ENCODE measurements at places on chromosomes 12 and 14.

- no peak for DNase-seq
Observed at GRCh38 chr12:126493366-126494108, 1428.3 kb downstream of the AACS start.

GRCh38 chr12:108782971-108783370 lies 51.7 kb upstream of the CORO1C start:
- no peak for DNase-seq

DNA sequence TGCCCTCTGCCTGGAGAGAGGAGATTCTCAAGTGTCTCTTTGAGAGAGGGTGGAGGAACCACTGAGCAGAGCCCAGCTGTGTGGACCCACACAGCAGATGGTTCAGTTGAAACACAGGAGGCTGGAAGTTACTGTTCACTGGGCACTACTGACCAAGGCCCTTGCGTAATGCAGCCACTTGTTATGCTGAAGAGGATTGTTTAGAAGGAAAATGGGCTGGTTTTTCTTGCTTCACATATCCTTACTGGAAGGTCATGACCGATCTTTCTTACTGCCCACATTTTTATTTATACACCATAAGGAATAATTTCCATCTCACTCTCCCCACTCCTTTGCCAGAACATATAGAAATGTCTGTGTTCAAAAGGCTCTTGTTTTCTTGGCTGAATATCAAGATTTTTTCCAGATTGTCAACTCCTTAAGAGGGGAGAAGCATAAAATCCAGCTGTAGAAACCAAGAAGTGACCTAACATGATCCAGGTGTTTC lies 375.1 kb upstream of the DDHD1 start:
- DNase-seq = no peak

- DNase-seq = peak; percentile 48
Observed at GRCh38 chr12:122182887-122183587, at the start of gene LRRC43. Gene LRRC43, plus strand, starts transcription at chr12:122183123. Its CDS starts 22 bp downstream, at chr12:122183145.

GRCh38 chr12:57866308-57867019 lies 19.9 kb upstream of the CTDSP2 start:
- no peak for DNase-seq

GRCh38 chr12:87988534-87988933 lies 40.7 kb downstream of the C12orf50 start:
- DNase-seq = no peak

- no peak for DNase-seq
Observed at GRCh38 chr12:14710632-14711320, 14.4 kb upstream of the GUCY2C start.

DNA sequence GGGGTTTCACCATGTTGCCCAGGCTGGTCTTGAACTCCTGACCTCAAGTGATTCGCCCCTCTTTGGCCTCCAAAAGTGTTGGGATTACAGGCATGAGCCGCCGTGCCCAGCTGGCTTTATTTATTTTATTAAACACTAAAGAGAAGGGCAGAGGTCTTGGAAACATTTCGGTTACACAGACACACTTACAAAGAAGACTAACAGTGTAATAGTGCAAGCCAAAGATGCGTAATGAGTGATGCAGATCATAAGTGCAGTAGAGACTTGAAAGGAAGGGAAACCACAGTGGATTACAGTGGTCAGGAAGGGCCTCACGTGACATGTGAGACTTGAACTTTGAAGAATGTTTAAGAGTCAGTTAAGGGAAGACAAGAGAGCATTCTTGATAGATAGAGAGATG lies 33.9 kb upstream of the CDK17 start:
- DNase-seq = peak; percentile 76

GRCh38 chr14:28773861-28774691 lies 7.5 kb downstream of the FOXG1 start:
- no peak for DNase-seq

GRCh38 chr12:48017496-48017895 lies 13.2 kb upstream of the COL2A1 start:
- DNase-seq = no peak

- no peak for DNase-seq
Observed at GRCh38 chr12:72658615-72659014, 386.4 kb downstream of the TRHDE start.

DNA sequence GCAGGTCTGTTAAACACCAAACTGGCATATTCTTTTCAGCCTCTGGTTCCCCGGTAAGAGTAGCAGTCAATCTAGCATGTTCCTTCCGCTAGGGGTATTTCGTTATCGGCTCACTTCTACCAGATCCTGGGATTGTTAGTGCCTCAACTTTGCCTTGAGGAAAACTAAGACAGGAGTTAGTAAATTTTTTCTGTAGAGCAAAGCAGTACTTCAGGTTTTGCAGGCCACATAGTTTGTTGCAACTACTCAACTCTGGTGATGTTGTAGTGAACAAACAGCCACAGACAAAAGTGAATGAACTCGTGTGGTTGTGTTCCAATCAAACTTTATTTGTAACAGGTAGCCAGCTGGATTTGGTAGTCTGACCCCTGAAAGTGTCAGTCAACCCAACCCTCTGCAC lies 6.3 kb upstream of the CDH24 start:
- no peak for DNase-seq

Data from activated T-cell treated with anti-CD3 and anti-CD28 coated beads, Interleukin-2, amount 50 U/mL, for 72 hours (primary cell).